NK-92 treated with Interleukin-12 subunit alpha and Interleukin-12 subunit beta, amount 100 ng/mL, for 24 hours (cell line): ENCODE measurements at places on chromosomes 5 and 9.

DNA sequence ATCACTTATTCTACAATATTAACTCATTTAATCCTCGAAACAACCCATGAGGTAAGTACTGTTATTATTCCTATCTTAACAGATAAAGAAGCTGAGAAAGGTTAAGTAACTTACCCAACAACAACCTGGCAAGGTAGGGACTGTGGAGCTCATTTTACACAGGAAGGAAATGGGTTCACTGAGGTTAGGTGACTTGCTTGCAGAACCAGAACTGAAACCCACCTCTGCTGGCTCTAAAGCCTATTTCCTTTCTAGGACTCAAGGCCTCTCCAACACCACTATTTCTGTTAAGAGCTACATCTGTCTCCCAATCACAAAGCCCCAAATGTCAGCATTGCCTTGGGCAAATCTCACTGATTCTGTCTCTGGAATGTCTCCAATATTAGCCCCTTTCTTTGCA, 38.9 kb upstream of the IFNK start:
- no peak for DNase-seq

DNA sequence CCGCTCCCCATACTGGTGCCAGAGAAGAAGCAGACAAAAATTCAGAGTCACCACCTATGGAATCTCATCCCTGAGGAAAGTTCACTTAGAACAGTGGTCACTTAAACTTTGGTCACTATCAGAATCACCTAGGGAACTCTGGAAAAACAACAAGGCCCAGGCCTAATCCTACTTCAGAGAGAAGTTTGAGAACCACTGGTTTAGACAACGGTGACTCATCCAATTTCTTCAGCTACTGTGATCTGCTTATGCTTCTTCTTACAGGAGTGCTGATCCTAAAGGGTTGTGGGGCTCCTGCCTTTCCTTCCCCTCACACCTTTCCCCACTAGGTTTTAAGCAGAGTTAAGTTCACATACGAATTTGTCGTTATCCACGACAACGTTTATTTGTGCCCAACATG, 194.7 kb upstream of the KLF4 start:
- no peak for DNase-seq

DNA sequence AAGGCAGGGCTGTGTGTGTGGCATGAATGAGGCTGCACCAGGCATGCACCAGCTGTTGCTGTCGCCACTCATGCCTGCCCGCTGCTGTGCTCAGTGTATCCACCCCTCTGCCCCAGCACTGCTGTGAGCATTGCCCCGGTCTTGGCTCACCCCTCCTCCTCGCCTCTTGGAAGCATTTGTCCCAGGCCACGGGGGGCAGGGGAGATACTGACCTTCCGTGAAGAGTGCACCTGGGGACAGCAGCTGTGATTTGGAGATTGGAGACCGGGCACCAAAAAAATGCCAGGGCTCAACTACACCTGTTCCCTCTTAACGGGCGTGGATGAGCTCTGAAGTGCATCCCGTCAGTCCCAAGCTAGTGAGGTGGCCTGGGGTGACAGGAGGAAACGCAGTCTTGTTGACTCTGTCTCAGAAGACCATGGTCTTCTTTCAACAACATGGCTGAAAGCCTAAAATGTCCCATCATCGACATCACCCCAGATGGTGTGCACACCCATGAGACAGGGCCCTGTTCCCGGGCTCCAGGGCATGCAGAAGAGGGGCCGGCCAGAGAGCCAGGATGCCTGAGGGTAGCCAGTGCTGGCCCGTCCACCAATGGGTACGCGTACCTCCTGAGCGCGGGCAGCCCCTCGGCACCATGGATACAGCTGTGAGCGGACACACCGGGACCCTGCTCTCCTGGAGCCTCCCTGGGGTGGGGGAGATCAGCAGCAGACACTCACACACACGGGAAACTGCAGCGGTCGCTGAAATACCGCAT, 115.8 kb downstream of the COL5A1 start:
- no peak for DNase-seq

DNA sequence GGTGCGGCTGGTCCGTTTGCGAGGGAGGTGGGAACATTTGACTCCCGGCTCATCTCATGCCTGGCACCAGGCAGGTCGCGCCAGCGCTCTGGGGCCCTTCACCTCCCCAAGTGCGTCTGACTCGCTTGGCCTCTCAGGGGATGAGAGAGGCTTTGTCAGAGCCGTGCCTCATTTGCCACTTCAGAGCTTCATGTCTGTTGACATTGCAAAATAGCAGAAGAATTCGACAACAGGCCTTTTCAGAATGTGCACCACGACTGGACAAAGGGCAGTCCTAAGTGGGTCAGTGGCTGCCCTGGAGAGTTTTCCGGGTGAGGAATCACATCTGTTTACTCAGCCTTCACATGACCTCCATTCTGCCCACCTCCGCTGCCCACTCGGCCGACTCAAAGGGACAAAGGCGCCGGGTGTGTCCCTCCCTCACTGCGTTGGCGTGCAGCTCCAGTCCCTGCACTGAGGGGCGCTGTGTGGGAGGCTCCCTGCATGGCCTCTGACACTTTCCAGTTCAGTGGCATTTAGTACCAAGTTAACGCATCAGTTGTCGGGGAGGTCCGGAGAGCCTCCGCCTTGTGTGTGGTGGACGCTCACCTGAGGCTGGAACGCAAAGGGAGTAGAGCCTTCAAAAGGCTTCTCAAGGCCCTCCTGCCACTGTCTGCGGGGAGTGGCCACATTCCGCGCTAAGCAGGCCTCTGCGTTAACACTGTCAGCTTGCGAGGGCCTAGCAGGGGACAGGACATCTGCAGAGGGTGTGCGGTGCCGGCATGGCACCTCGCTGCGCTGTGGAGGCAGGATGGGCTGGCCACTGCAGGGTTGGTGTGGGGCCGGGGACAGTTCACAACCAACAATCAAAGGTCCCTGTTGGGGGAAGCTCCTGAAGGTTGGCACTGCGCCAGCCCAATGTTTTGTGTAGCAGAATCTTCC, 171.5 kb downstream of the NXNL2 start:
- no peak for DNase-seq

DNA sequence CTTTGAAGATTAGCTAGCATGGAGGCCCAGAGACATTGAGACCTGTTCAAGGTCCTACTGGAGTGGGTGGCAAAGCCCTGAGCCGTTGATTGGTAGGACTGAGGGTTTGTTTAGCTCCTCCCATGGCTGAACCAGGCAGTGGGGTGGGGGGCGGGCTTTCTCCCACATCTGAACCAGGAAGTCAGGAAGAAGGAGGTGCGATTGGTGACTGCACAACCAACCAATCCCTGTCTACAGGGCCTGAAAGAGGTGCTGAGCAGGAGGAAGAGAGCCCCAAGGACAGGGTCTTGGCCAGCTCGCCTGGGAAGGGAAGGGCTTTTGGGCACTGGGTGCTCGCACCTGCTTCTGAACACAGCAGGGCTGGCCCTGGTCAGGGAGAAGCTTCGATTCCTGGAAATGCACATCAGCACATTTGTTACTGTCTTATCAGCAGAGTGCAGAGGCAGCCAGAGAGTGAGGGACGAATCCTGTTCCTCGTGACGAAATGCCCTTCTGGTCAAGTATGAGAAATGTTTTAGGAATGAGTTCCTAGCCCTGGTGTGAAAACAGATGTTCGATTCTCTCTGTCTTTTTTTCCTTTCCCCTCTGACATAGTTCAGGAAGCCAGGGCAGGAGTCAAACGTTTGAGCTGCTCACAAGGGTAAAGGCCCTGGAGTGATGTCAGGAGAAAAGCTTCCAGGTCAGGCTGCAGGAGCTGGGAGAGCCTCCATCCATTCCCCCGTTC, 294.8 kb upstream of the KLF4 start:
- DNase-seq: no peak

DNA sequence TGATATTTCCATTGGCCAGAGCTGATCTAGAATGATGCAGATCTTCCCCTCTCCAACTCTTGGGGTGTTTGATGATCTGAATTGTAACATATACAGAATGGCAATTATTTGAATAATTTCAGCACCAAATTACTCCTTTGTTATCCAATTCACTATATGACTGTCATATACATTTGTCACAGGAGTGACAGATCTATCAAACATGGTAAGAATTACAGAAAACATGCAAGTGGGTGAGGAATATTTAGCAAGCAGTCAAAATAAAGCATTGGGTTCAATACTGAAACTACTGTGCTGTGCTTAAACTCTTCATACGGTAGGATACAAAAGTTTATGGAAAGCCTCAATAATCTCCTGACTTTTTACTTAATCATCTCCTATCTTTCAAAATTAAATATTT, 8.8 kb downstream of the MPDZ start:
- DNase-seq: no peak
